ENCODE measurements at places on chromosomes 2 and 18.

DNA sequence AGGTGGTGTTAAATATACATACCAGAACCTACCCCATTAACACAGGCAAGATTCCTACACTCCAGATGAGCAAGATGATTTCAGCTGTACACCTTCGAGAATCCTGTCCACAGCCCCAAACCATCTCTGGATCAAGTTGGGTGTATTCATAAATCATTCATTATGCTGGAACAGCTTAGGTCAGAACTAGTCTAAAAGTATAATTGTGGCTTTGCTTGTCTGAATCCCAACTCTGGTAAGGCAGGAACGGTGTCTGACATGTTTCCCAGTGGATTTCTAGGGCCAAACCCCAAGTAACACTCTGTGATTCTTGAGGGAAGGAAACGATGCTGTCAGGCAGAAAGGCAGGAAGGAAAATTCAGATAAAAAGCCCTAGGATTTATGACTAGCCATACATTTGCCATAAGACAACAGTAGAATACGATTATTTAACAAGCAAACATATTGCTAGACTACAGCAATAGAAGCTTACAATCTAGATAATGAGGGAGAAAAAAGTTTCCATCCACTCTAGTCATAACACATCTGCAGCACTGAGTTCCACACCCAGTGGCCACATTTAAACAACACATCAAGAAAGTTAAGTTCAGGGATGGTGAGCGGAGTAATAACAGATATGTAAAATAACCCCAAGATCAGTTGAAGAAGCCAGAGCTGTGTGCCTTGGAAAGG, 444.8 kb downstream of the RND3 start:
- no peak overlapping the region for H3K27ac ChIP-seq
- no peaks in the 10 kb centered on the region for H3K27me3 ChIP-seq

GRCh38 chr2:18402-19271, 27.7 kb downstream of the FAM110C start:
- no peaks in the 10 kb centered on the region for H3K4me1 ChIP-seq
- H3K27me3 ChIP-seq = peaks cover 20% of the 10 kb centered on the region
- DNase-seq = no peak
- no peak overlapping the region for H3K27ac ChIP-seq

DNA sequence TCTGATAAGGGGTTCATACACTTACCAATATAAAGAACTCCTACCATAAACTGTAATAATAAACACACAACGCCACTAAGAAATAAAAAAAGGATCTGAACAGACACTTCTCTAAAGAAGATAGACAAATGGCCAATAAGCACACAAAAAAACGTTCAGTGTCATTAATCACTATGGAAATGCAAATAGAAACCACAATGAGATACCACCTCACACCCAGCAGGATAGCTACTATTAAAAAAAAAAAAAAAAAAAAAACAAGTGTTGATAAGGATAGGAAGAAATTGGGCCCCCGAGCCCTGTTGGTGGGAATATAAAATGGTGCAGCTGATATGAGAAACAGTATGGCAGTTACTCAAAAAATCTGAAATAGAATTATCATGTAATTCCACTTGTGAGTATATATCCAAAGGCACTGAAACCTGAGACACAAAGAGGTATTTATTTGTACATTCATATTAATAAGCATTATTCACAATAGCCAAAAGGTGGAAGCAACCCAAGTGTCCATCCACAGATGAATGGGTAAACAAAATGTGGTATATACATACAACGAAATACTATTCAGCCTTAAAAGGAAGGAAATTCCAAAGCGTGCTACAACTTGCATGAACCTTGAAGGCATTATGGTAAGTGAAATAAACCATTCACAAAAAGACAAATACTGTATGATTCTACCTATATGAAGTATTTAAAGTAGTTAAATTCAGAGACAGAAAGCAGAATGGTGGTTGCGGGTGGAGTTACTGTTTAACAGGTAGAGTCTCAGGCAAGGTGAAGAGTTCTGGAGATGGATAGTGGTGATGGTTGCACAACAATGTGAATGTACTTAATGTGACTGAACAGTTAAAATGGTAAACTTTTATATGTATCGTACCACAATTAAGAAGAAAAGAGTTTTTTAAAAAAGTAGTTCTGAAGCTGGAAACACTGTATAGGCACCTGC, 17.9 kb downstream of the REV1 start:
- peaks cover 5% of the 10 kb centered on the region for H3K36me3 ChIP-seq
- no peak overlapping the region for H3K4me3 ChIP-seq
- no peak overlapping the region for H3K27ac ChIP-seq

DNA sequence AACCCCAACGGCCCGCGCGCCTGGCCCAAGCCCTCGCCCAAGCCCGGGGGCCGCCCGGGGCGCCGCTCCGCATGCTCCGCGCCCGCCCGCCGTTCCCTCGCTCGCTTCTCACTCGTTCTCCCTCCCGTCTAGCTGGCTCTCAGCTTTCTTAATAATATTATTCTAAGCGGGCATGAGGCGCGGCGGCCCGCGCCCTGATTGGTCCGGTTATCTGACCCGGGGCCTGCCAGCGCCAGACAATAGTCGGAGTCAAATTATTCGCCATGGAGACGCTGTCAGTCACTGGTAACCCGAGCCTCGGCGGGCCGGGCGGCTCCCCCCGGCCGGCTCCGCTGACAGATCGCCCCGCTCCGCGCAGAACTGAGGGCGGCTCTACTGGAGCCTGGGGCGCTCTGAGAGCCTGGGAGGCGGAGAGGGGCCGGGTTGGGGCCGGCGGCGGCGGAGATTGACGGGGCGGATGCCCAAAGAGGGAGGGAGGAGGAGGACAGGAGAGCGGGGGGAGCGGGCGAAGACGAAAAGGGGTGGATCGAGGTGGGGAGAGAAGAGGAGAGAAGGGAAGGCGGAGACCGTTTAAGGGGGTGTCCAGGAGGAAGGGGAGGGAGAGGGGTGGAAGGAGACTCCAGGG, at the start of gene SIX2:
Gene SIX2 (minus strand): TSS at position 150 of the 625 bp plus-strand sequence. CDS start 342 bp downstream, outside the sequence.
- peak within 1 kb of the TSS; percentile 63 for H3K4me3 ChIP-seq
- H3K27me3 ChIP-seq = peaks cover 81% of the 10 kb centered on the region
- peaks cover 29% of the 10 kb centered on the region for H3K4me1 ChIP-seq

DNA sequence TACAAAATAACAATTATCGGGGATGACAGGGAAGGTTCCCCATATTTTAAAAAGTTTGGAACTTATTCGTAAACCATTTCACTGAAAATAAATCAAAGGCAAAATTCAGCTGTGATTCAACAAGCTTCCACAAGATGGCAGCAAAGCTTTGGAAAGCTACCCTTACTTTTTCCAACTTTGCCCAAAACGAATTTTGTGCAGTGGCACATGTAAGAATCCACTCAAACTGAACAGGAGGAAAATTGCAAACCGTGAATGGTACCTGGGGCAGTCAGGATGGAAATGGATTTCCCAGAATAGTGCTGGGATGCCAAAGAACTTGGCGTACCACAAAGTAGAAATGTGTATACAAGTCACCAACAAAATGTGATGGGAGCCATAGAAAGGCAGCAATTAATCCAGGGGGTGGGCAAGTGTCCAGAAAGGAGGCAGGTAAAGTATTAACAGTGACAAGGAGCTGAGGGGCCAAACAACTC, 10.7 kb downstream of the RPL31 start:
- H3K27ac ChIP-seq = no peak overlapping the region
- H3K4me3 ChIP-seq = no peak overlapping the region
- peaks cover 52% of the 10 kb centered on the region for H3K36me3 ChIP-seq
- peaks cover 18% of the 10 kb centered on the region for H3K4me1 ChIP-seq
- H3K27me3 ChIP-seq = no peaks in the 10 kb centered on the region

GRCh38 chr2:230930928-230931555, 6.0 kb upstream of the GPR55 start:
- DNase-seq = no peak
- H3K27ac ChIP-seq = no peak overlapping the region
- H3K36me3 ChIP-seq = peaks cover 8% of the 10 kb centered on the region
- peaks cover 3% of the 10 kb centered on the region for H3K27me3 ChIP-seq

- no peak overlapping the region for H3K4me3 ChIP-seq
- H3K4me1 ChIP-seq = peaks cover 4% of the 10 kb centered on the region
- H3K36me3 ChIP-seq = no peaks in the 10 kb centered on the region
Observed at GRCh38 chr2:109160714-109161440, 31.9 kb downstream of the SH3RF3 start.

DNA sequence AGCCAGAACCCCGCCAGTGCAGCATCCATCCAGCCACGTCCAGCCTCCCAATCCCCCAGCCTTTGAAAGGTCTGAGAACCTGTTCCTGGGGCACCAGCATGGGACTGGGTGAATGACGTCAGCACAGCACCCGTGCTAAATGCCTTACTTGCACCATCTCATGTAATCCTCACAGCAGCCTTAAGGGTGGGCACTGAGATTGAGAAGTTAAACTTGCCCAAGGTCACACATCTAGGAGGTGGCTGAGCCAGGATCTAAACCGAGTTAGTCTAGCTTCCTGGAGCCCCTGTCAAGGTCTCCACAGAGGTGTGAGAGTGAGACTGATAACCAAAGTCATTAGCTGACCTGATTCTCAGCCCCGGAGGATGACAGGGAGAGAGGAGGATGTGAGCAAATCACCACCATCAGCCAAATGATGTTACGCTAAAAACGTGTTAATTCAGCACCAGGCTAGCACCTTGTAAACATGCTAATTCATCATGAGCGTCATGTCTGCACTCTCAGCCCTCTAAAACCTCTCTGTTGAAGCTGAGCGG, 4.6 kb downstream of the CD8A start:
- H3K4me3 ChIP-seq = peak overlapping the region; percentile 95
- H3K36me3 ChIP-seq = peaks cover 76% of the 10 kb centered on the region
- no peaks in the 10 kb centered on the region for H3K27me3 ChIP-seq
- peak; percentile 88 for DNase-seq
- H3K4me1 ChIP-seq = peaks cover 64% of the 10 kb centered on the region

DNA sequence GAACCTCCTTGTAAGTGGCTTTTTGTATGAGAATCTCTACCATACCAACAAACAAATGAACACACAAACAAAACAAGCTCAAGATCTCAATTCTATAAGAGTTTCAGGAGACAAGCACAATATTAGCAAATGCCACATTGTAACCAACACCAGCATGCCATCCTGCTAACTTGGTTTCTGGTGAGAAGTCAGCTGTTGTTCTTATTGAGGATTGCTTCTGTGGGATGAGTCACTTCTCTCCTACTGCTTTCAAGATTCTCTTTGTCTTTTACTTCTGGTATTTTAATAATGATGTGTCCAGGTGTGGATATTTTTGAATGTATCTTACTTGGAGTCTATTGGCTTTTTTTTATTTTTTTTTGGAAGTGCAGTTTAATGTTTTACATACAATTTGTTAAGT, 131.7 kb downstream of the BCL2L11 start:
- H3K27ac ChIP-seq = no peak overlapping the region
- no peak overlapping the region for H3K4me3 ChIP-seq
- no peaks in the 10 kb centered on the region for H3K4me1 ChIP-seq
- peaks cover 13% of the 10 kb centered on the region for H3K36me3 ChIP-seq

All from activated CD8-positive, alpha-beta T cell treated with anti-CD3 and anti-CD28 coated beads, Interleukin-2, amount 10 ng/mL, durations not matched to agents 7 days and 5 days (primary cell).